ENCODE measurements at places on chromosomes 4 and X.

DNA sequence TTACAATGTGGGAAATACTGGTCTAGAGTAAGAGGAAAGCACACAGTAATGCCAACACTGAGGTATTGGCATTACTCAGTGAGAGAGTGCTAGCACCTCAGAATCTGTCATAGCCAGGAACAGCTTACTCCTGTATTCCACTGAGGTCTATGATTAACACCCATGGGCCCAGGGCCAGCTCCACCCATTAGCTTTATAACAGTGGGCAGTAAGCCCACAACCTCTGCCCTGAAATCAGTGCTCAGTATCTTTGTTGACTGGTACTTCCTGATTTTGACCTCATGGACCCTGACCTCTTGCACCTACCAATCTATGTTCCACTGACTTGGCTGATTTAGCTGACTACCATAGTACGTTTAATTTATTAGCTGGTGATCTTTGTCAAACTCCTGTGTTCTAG lies 56.1 kb downstream of the LANCL3 start:
- DNase-seq: no peak

DNA sequence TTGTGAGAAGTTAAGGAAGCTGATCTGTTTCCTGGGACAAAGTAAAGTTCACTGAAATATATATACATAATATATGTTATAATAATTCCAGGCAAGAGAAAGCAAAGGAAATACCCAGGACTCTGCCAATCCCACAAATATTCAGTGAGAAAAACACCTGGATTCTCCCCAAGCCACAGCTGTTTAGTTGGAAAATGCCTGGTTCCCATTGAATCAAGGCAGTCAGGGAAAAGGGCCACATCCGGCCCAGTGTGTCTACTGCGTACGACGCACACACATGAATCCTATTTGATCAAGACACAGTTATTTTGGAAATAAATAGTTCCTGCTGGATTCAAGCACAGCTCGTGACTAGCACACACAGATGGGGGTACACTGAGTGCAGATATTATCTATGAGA lies 6.3 kb upstream of the DCHS2 start:
- DNase-seq: no peak

DNA sequence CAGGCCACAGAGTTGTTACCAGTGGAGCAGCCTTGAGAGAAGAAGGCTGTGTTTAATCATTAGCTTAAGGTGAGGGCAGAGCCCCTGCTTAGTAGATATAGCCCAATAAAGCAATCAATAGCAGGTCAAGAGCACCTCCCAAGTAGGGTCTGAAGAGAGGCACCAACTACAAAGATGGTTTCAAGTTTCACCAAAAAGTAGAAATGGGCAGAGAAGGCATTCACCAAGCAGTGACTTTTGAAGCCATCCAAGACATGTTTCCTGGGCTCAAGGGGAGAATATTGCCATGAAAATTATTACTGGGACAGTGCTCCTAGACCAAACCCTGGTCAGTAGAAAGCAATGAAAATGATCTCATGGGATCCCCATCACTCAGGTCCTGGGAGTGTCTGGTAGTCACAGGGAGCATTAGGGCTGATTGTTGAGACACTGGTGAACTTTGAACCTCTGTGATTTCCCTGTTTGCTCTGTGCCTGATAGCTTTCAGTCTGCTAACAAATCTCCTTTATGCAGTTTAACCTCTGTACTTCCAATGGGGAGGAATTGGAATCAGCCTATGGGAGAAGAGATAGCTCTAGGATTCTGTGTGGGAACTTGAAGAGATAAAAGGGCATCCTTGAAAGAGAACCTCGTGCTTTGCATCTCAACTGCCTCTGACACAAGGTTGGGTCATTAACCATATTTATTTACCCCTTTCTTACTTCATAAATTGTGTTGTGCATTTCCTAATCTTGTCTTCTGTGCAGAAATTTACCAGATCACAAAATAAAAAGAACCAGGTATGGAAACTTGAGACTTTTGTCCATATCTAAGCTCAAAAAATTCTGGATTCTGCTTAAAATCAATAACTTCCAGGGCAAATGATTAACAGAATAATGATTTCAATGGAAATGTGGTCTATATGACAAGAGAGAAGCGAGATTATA lies 9.3 kb upstream of the OTC start:
- no peak for DNase-seq

- no peak for DNase-seq
Observed at GRCh38 chr4:99061048-99061700, 27.4 kb downstream of the ADH5 start.

DNA sequence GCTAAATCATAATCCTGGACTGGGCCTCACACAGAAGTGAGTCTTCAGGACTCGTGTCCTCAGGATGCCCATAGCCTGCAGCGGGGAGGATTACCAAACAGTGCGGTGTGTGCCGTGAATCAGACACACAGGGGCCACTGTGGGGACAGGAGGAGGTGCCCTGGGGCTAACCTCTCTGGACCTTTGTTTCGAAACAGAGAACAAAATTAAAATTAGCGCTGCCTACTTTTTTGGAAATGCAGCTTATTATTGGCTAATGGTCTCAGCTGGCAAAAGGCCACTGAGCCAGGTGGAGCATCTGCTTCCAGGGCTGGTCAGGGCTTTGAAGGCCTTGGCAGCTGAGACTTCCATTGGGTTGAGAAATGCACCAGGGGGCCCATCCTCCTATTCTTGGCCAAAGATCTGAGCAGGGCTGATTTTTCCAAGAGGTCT lies 236.2 kb downstream of the EVC2 start:
- DNase-seq: no peak

DNA sequence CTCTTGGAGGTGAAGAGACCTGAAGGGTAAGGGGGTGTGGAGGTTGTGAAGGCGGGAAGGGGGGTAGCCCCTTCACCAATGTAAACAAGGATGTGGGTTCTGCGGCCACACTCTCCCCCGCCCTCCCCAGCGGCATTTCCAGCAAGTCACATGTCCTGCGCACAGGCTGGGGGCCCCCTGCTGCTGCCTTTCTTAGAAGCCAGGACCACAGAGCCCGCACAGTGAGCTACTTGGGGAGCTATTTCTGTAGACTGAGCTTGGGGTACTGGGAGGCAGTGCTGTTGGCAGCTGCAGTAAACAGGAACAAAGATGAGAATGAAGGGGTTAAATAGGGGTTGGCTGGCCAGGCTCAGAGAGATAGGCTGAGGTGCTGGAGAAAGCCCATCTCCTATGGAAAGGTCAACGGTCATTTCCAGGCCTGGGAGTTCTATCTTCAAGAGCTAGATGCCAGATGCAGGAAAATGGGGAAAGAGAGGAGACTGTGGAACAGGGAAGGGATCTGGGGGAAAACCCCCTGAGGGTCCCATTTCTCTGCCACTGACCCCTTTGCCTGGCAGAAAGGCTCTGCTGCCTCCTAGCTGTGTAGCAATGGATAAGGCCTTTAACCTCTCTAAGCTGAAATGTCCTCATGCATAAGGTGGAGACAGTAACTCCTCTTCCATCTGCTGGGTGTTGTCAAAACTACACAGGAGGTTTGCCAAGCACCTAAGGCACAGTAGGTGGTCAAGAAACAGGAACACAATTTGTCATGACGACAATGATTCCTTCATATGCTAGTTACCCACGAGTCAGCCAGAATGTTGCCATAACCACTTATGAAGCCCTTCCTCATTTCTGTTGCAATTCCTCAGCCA lies 18.5 kb upstream of the PIM2 start:
- DNase-seq: no peak

- DNase-seq: no peak
Observed at GRCh38 chr4:173517781-173518424, 12.1 kb downstream of the HAND2 start.

DNA sequence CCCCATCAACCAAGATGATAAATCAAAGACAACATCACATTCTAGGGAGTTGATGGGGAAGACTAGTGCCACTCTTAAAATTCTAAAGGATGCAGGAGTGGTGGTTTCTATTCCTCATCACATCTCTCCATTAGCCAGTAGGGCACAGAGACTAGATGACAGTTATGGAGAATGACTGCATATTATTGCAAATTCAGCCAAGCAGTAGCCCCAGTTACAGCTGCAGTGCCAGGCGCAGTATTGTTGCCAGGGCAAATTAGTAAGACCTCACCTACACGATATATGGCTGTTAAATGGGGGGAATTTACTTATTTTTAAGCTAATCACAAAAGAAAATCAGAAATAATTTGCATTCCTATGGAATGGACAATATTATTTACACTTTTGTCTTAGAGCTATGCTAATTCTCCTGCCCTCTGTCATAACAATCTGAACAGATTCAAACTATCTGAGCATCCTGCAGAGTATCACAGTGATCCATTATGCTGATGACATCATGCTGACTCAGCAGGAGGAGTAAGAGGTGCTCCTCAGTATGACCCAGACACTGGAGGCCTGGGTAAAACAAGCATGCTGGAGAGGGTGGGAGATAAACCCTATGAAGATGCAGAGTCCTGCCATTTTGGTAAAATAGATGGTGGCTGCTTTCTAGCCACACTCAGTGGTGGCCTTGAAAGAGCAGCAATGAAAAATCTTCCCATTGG lies 24.7 kb downstream of the ETNPPL start:
- DNase-seq: no peak

- no peak for DNase-seq
Observed at GRCh38 chr4:104531390-104531789, 36.7 kb upstream of the CXXC4 start.

GRCh38 chrX:103464072-103464773 lies 55.1 kb downstream of the RAB40A start:
- no peak for DNase-seq

- DNase-seq: no peak
Observed at GRCh38 chrX:129040124-129040523, 483.2 kb downstream of the SMARCA1 start.

- DNase-seq: no peak
Observed at GRCh38 chrX:123454712-123455431, 270.8 kb downstream of the GRIA3 start.

DNA sequence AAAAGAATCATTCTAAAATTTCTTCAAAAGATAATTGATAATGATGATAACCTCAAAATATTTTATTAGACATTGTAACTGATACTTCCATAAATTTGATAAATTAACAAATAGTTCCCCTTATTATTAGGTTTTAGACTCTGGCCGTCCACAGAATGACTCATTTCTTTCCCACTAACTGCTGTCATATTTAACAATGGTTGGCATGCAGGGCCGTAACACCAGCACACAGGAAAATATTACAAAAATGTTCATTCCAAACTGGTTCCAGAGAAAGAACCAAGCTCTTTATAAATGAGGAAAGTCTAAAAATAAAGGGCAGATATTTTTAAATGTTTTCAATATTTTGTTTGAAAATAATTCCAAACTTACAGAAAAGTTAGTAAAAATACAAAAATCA lies 28.2 kb downstream of the WDFY3 start:
- no peak for DNase-seq

- DNase-seq: no peak
Observed at GRCh38 chr4:79650217-79650616, 242.2 kb upstream of the GK2 start.

DNA sequence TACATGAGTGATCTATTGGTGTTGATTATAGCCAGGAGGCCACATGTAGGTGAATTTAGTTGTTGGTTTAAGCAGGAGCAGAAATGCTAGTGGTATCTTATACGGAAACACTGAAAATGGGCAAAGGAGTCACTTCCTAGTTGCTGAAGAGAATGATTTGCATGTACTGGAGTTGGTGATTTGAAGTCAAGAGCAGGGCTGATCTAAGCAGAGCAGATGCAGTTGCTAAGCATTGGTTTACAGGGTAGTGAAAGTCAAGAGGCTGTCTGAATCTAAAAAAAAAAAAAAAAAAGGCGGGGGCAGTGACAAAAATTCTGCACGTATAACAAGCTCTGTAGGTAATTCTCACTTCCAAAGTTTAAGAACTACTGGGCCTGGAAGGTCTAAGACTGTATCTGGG lies 90.4 kb upstream of the HPRT1 start:
- no peak for DNase-seq

DNA sequence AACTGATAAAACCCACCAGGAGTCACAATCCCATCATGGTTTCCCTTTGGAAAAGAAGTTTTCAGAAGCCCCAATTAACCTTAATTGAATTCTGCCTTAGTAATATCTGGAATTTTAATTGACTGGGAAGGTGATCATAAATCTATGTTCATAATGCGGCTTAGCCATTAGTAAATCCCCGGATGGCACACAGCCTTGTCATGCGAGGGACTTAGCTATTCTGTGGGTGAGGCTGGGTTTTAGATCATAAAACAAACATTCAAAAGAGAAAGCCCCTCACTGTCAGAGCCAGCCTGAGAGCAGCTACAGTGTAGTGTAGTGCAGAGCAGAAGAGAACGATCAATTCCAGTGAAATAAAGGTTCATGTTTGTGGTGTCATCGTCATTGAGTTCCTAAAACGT lies 124.0 kb upstream of the NOCT start:
- peak; percentile 55 for DNase-seq

DNA sequence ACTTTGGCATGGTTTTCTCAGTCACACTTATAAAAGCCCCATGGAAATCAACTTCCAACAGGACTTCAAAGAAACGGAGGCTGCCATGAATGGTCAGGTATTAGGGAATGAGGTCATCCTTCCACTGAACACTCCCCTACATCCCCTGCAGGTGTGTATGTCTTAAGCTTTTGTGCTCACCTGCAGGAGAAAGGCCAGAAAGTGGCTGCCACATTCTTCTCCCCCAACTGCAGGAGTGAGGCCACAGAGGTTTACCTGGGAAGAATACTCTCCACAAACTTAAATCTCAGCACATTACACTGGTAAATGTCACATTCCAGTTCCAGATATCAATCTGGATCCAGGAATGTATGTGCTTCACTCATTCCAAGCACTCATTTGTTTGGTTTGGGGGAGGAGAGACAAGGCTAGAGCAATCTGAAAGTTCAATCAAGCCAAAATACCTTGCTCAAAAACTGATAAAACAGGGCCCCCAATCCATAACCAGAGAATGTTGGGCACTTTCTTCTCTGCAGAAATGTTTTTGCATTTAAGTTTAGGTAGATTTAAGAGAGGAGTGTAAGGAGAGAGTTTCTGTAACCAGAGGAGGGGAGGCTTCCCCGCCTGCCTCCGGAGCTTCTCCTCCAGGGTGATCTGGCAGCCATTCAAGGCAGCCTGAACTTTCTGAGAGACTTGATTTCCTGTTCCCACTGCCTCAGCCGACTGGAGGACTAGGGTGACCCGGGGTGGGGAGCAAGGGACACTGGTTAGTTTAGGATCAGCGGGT lies 15.4 kb downstream of the FAM9C start:
- DNase-seq: no peak

GRCh38 chr4:47863486-47863885 lies 25.6 kb upstream of the CORIN start:
- DNase-seq: no peak

GRCh38 chr4:168942985-168943384 lies 67.1 kb downstream of the CBR4 start:
- DNase-seq: no peak

DNA sequence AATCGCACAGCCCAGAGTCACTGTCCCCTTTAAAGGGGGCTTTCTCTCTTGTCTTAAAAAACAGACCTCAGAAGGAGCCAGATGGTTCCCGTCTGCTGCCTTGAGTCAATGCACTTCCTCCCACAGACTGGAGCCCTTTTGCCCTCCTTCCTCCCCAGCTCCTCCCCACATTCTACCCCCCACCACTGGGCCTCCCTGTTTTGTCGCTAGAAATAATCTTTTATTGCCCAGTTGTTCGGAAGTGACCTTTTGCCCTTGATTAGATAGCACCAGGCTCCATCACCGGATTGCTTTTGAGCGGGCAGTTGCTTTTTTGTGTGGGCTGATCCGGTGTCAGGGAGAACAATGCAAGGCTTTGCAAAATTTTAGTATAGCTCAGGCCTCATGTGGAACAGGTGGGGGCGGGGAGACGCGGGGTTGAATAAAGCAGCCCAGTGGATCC lies 47.7 kb downstream of the SPRY1 start:
- no peak for DNase-seq

- DNase-seq: no peak
Observed at GRCh38 chr4:180336494-180337090, 1906.6 kb upstream of the TENM3 start.
